Aorta (tissue), 5 donors: ENCODE measurements at places on chromosomes 2 and 18.

DNA sequence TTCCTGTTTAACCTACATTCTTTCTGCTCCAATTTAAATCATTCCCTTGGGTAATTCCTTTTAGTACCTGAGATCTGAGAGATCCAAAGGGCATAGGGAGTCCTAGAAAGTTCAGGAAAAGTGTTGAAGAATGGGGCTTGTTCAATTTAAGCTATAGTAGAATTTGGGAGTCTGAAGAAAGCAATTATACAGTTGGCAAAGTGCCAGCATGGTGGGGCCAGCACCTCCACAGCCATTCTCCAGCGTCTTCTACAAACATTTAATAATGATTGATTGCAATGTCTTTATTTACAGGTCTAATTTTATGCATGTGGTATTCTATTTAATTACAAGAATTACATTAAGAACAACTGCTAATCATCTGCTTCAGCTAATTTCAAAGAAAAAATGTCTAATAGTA lies 957.7 kb upstream of the GYPC start:
- no peak for DNase-seq

DNA sequence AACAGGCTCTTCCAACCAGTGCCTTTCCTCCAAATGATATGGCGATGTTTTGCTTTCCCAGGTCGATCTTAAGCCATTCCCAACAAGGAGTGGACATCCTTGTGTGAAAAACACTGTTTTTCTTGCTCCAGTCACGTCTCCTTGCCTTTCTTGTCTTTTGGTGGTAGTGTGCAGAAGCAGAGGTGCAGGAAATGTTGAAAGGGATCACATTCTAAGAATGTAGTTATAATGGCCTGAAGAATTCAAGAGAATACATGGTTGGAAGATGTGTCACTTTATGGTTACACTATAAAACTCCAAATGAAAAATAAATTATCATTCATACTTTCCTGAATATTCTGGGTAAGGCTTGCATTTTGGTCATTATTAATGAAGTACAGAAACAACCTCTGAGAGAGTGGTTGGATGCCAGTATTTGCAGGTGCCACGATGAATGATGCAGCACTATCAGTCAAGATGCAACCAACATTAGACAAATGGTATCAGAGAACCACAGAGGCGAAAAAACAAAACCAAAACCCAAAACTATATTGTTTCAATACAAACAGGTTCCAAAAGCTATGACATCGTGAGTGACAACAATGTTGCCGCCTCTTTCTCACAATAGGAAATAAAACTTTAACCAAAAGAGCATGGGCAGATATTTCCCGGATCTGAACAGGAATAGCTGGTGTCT lies 27.5 kb upstream of the POLE4 start:
- no peak for DNase-seq

- DNase-seq = no peak
Observed at GRCh38 chr2:177123048-177123447, 89.5 kb upstream of the HNRNPA3 start.

DNA sequence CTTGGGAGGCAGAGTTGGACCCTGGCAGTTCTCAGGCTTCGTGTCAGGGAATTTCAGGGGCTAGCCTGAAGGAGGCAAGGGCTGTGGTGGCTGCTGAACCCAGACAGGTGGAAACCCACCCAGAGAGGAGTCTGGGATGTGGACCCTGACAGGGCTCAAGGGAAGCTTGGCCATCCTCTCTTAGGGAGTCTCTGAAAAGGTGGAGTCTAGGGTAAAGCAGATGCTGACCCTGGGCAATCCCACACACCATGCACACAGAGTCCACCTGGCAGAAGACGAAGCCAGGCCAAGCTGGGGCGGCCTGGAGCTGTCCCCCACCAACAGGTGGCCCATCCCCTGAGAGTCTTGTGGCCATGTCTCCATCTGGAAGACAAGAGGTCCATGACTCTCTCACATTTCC lies 41.2 kb upstream of the TEX51 start:
- no peak for DNase-seq

- DNase-seq = no peak
Observed at GRCh38 chr2:99925960-99926359, 216.4 kb downstream of the AFF3 start.

DNA sequence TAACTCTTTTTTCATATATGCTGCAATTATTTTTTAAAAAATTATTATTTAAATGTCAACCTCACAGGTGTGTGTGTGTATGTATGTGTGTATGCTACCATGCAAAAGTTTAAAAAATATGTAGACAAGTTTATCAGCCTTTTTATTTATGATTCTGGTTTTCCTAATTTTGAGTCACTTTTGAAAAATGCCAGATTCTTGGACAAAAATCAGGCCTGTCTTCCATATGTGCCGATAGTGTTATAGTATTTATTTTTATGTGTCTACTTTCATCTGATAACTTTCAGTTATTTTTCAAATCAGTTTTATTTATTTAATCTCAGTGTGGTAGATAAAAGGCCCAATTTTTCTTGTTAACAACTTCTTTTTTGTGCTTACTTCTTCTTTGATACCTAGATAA lies 176.2 kb downstream of the RDH14 start:
- DNase-seq = no peak

- DNase-seq = no peak
Observed at GRCh38 chr2:34950797-34951196, 1351.7 kb upstream of the FAM98A start.

GRCh38 chr18:27709344-27709743 lies 467.6 kb downstream of the CDH2 start:
- no peak for DNase-seq

DNA sequence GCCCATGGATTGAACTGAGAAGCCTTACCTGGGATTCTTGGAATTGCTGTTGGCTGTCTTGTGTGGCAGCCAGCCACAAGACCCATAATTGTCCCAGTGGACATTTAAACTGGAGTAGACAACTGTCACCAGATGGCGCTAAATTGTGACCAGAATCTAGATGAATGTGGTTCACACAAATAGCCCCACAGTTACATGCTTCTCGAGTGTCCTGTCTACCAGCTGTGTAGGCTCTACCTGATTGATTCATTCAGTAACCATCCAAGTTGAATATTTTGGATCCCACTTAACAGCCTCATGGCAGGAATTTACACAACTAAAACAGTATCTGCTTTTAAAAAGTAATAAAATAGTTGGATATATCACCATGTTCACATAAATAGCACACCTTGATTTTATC lies 73.2 kb downstream of the MAP4K4 start:
- DNase-seq = no peak

DNA sequence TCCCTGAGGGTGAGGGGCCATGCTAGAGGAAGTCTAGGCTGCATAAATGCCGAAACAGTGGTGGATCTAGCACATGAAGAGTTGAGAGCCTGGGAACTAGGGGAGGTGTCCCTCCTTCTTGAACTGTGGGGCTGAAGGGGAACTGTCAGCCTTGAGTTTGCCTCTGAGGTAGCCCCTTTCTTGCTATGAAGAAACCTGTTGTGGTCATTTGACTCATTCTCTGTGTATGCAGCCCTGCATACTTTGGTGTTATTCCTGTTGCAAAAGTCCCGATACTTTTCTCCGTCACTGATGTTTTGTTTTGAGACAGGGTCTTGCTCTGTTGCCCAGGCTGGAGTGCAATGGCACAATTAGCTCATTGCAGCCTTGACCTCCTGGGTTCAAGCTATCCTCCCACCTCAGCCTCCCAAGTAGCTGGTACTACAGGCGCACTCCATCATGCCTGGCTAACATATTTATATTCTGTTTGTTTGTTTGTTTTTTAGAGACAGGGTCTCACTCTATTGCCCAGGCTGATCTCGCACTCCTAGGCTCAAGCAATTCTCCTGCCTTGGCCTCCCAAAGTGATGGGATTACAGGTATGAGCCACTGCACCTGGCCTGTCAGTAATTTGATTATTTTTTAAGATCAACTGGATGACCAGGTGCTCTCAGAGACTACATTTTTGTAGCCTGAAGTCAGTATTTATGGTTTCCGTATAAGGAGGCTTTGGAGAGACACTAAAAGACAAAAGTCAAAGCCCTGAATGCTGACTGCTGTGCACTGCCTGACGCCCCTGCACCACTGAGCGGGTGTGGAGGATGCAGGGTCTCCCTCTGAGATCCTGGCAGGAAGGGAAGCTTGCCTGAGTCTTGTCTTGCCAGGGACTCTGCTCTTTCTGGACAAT lies 126.0 kb upstream of the MSH6 start:
- DNase-seq = no peak

GRCh38 chr2:240637116-240637900 lies 12.0 kb downstream of the GPR35 start:
- peak; percentile 62 for DNase-seq

DNA sequence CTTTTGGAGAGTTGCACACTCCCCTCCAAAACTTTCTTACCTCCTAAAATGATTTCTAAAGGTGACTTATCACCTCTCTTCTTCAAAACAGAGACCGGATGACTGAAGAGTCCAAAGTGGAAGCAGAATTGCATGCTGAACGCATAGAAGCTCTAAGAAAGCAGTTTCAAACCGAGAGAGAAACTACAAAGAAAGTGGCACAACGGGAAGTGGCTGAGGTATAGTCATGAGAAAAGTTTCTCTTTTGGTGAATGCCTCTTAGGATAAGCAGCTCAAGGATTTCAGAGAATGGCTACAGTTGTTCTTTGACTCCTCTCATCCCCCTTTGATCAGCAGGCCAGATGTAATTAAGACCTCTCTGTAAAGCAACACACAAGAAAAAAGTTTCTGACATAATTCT lies 73.6 kb downstream of the GTF3C3 start:
- no peak for DNase-seq

DNA sequence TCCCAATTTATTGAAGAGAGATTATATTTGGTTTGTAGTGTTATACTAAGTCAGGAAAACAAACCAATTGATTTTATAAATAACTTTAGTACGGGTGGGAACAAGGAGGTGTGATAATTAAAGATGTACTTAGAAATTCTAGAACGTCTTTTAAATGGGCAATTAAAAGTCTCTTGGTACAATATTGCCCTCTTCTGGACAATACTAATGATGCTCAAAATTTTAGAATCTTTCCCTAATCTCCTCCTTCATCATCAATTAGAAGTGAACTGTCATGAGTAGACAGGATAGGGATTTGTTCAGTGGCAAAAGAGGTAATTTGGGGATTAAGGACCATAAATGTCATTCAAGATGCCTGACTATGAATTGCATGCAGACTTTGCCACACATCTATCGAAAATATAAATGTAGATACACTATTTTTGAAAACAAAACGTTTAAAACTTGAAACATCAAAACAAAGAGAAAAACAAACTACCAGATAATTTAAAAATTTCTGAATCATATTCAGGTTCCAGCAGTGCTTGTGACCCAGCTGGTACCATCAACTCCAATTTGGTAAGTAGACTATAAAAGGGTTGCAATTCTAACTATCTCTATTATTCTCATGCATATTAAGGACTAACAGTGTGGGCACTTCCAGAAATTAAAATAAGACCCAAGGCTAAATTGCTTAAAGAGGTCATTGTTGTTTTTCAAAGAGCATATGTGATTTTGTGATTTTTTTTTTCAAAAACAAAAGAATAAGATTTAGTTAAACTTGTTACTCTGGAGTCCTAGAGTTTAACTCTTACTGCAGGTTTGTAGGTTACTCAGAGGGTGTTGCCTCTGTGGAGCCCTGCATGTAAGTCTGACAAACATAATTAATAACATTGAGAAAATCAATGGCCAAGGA lies 123.5 kb downstream of the LAMA3 start:
- no peak for DNase-seq

DNA sequence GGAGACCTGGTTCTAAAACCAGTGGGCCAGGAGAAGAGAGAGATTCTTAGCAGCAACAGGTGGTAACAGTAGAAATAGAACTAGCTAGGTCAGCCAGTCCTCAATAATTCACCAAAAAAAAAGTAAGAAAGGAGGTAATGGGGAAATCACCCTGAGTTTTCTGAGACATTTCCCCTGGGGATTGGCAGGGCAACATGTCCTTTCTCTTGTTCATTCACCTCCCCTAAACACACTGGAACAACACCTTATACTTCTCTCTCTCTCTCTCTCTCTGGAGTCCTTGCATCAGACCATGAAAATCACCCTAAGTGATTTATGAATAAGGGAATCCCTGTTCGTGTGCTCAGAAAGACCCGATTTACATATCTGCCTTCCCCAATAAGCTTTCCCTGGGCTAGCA lies 64.8 kb downstream of the COX7A2L start:
- DNase-seq = no peak

- DNase-seq = no peak
Observed at GRCh38 chr18:26255695-26256622, 29.7 kb downstream of the TAF4B start.

DNA sequence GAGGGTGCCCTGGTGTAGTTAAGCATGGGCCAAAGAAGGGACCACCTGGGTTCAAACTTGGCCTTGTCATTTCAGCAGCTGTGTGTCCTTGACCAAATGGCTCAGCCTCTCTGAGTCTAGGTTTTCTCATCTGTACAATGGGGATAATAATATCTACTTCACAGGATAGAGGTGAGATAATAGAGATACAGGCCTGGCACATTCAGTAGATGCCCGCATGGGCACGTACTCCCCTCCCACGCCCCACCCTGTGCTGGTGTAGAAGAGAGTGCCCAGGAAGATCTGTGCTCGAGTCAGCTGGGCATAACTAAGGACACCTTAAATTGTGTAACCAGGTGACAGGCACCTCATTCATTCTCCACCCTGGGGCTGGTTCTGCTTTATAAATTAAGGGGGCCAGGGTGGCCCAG lies 8.4 kb upstream of the TMEM185B start:
- peak; percentile 35 for DNase-seq

- DNase-seq = no peak
Observed at GRCh38 chr2:40512256-40512655, 60.4 kb upstream of the SLC8A1 start.

- no peak for DNase-seq
Observed at GRCh38 chr18:49762191-49763077, 50.9 kb downstream of the ACAA2 start.

- no peak for DNase-seq
Observed at GRCh38 chr2:15363142-15363541, 198.0 kb downstream of the NBAS start.

DNA sequence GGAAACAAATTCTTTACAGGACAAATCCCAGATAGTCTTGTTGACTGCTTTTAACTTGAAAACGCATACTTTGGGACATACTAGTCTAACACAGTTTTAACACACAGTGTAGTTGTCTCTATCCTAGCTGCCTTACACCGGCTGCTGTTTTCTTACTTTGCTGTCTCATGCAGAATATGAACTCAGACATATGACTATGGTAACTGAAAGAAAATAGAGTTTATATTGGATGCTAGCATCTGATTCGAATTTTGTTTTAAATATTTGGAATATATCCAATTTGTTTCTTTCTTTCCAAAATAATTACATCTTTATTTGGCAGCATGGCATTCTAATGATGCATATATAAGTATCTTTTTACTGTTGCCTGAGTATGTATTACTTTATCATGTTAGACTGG lies 69.8 kb downstream of the ANKRD12 start:
- DNase-seq = no peak

GRCh38 chr2:222651718-222652418 lies 4.0 kb downstream of the FARSB start:
- no peak for DNase-seq

GRCh38 chr18:38301621-38302020 lies 736.0 kb upstream of the CELF4 start:
- no peak for DNase-seq

GRCh38 chr2:145277922-145278321 lies 758.0 kb upstream of the ZEB2 start:
- DNase-seq = no peak

- DNase-seq = no peak
Observed at GRCh38 chr2:240269380-240269779, 128.9 kb upstream of the OTOS start.

- no peak for DNase-seq
Observed at GRCh38 chr2:239204876-239205468, 195.8 kb downstream of the HDAC4 start.

- no peak for DNase-seq
Observed at GRCh38 chr18:45678850-45679249, 45.1 kb upstream of the SLC14A1 start.

- no peak for DNase-seq
Observed at GRCh38 chr18:66931010-66931409, 327.1 kb upstream of the CDH19 start.
